ENCODE measurements at places on chromosomes 6 and 20. TPM values are rescaled to one million over a fixed set of nuclear protein-coding genes. Genes with fewer than 3 reads are reported as not detected.

GRCh38 chr6:42226161-42226611 is 8.5 kb upstream of the MRPS10 start:
- DNase-seq = no peak

PBOV1 gene
- total RNA-seq = not detected

GMPR gene
- not detected for total RNA-seq

GRCh38 chr20:4183361-4183760 is 168.0 kb upstream of the RNF24 start:
- DNase-seq = no peak

- no peak for DNase-seq
These were observed 35.3 kb downstream of the APCDD1L start for GRCh38 chr20:58479726-58480440.

GRCh38 chr6:133544419-133544818 is 303.3 kb downstream of the EYA4 start:
- DNase-seq = no peak

DNA sequence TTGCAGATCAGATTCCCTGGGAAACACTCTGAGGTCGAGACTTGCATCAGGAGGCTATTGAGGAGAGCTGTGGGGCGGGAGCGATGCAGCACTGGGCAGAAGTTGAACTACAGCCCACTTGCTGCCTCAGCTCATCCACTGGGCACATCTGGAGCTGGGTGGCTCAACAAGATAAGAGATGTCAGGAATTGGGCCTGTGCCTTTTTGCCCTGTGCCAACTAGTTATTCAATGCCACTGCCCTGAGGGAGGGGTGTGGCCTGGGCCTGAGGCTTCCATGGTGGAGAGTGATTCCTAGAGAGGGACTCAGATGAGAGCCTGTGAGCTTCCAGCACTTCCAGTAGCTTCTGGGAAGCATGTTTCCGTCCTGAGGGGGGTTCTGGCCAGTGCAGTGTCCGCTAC is 32.7 kb downstream of the BRPF3 start:
- DNase-seq = no peak

GRCh38 chr20:5908981-5909380 is 41.4 kb downstream of the TRMT6 start:
- no peak for DNase-seq

DNA sequence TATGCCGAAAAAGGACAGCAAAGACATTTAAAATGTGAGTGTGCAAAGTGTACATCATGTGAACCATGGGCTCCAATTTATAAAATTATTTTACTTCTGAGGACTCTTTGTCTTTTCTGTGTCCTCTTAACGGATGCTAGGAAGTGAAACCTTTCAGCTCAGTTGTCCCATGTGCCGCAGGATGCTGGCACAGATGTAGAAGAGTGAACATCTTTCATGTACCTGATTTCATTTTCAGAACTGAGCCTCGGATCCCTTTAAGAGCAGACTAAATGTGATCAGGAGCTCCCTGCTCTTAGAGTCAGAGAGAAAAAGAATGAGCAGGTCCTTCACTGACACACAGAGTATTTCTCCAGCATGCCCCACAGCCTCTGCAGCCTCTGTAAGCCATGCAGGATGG is 27.6 kb upstream of the FUCA2 start:
- DNase-seq = no peak

DNA sequence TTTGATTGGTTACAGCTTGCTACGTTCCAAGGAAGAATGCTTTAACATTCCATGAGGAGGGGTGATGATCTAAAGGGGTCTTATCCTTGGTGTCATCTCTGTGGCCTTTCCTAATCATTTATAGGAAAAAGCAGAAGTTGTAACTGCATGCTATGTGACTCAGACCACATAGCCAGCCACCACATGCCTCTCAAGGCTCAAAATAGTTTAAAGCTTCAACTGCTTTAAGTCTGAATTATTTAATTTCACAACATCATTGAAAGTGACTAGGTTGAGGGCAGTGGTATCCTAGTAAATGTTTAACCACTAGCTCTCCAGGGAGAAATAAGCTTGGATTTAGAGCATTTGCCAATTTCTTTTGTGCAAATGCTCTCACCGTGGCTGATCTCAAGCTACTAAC is 29.7 kb downstream of the MC3R start:
- no peak for DNase-seq

DNA sequence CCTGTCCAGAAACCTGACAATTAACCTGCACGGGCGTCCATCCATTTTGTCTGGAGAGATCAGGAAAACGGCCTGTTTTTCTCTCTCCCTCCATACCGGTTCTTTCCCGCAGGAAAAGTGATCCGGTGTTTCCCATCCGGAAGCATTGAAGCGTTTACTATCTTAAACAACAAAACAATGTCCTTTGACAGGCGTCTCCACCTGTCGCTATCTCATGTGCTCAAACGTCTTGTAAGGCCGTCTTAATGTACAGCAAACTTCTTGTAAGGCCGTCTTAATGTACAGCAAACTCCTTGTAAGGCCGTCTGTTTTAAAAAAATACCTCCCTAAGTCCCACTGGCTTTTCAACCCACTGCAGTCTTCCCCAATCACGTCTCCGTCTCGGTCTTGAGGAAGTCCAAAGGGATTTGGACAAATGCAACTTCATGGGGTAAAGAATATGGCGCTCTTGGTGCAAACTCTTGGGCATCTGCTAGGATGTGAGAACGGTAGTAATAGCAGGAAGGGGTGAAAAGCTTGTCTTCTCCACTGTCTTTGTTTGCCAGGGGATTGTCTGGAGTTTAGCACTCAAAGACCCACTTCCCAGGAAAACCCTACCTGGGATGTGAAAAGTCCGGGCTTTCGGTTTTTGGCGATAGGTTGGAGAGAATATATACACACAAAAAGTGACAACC is 29.9 kb upstream of the TRIM27 start:
- DNase-seq = no peak

PNPLA1 gene
- total RNA-seq = not detected

DNA sequence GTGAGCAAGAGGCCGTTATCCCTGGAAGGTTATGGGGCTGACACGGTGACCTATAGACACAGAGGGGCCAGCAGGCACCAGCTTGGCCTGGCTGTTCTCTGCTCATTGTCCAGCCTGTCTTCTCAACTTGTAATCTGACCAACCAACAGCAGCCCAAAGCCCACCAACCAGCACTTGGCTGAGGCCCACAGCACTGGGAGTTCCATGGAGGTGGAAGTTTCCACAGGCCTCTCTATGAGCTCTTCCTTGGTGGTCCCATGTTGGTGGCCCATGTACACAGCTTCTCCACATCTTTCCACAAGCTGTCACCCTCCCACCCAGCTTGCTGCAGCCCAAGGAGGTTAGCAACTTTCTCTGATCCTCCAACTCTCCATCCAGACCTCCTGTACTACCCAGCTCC is 56.2 kb upstream of the KLHL31 start:
- no peak for DNase-seq

DNA sequence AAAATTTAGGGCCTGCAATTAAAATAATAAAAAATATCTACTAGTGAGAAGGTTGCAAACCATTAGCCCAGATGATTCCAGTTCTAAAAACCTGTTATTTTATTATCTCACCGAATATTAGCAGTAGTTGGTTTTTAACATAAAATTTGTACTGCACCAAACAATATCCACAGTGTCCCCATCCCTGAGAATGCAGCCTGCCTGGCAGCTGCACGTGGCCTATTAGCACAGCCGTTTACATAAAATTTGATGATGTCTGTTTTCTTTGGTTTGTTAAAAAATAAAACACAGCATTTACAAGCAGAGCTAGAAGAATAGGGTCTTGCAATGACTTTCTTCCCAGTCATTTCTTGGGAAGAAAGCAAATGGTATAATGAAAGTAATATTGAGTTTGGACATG is 58.2 kb downstream of the FUT9 start:
- DNase-seq = no peak

HSPA1L gene
- total RNA-seq = 0.55 TPM

ENPP3 gene
- total RNA-seq = 23.9 TPM

DNA sequence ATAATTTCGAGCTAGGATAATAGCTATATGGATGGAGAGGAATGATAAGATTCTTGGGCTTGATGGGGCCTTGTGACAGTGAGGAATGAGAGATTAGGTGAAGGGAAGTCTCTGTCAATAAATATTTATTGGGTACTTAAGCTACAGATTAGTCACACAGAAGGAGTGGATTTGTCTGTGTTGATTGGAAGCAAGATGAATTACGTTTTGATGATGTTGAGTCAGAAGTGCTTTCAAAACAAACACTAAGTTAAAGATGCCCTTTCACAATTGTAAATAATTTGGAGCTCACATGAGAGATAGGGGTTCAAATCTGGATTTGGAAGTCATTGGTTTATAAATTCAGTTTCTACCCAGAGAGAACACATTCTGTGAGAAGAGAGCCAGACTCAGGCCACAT is 834.2 kb downstream of the KIF16B start:
- DNase-seq = no peak

DNA sequence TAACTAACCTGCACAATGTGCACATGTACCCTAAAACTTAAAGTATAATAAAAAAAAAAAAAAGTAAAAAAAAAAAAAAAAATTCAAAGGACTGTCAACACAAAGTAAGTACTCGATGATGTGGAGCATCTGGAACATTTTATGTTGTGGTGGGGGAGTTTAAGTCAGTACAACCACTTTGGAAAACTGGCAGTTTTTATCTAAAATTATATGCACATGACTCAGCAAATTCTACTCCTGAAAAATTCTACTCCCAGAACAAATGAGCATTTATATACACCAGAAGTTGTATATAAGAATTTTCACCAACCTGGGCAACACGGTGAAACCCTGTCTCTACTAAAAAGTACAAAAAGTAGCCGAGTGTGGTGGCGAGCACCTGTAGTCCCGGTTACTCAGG is 36.9 kb upstream of the CCDC28A start:
- no peak for DNase-seq

NTSR1 gene
- not detected for total RNA-seq

- no peak for DNase-seq
These were observed 607.3 kb upstream of the CITED2 start for GRCh38 chr6:139981768-139982181.

DNA sequence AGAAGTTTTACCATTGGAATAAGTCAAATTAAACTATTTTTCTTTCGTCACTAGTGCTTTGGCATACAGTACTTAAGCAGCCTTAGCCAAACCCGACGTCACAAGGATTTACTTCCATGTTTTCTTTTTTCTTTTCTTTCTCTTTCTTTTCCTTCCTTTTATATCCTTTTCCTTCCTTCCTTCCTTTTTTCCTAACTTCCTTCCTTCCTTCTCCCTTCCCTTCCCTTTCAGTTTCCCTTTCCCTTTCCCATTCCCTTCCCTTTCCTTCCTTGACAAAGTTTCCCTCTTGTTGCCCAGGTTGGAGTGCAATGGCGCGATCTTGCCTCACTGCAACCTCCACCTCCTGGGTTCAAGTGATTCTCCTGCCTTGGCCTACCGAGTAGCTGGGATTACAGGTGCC is 9.9 kb downstream of the ULBP3 start:
- DNase-seq = no peak

- no peak for DNase-seq
These were observed 126.2 kb upstream of the ARID1B start for GRCh38 chr6:156650896-156651390.

- no peak for DNase-seq
These were observed 19.7 kb downstream of the NCOA7 start for GRCh38 chr6:125810445-125810844.

GRCh38 chr20:47400685-47401084 is 44.2 kb upstream of the ZMYND8 start:
- DNase-seq = no peak

DNA sequence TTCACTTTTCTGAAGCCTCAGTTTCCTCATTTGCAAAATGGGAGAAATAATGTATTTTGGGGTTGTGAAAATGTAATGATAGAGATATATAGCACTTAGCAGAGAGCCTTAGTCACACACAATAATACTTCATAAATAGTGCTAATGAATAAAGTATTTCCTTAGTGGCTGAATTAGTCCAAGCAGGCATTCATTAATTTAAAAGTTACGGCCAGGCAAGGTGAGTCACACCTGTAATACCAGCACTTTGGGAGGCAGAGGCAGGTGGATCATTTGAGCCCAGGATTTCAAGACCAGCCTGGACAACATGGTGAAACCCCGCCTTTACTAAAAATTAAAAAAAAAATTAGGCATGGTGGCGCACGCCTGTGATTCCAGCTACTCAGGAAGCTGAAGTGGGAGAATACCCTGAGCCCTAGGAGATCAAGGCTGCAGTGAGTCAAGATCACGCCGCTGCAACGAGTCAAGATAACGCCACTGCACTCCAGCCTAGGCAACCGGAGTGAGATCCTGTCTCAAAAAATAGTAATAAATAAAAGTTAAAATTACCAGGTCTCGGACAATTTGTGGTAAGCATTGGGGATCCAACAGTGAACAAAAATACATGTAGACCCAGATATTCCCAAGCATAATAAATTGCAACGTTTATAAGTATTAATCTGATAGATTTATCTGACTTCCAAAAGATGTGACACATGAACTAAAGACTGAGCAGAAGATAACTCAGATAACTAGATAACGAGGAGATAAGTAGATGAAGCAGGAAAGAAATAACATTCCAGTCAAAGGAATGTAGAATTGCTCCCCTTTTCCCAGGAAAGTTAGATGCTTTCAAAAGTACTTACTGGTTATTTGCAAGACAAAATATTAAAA is 2.1 kb upstream of the IBTK start:
- no peak for DNase-seq

GRCh38 chr20:40100261-40100660 is 588.8 kb downstream of the MAFB start:
- no peak for DNase-seq

DNA sequence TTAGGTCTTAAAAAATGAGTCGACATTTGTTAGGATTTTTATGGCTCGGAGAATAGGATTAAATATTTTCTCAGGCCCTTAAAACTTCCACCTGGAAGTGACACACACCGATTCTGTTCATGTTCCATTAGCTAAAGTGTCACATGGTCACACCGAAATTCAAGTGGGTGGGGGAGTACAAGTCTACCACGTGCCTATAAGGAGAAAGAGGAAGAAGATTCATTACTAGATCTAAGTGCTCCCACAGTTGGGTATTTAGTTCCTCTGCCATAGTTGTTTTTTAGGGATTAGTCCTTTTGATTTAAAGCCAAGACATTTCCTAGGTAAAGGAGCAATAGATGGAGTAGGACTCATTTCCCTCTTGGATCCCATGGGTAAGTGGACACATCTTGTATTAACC is 4.9 kb upstream of the TOX2 start:
- no peak for DNase-seq

CNPY3 gene
- total RNA-seq = 31.4 TPM

DNA sequence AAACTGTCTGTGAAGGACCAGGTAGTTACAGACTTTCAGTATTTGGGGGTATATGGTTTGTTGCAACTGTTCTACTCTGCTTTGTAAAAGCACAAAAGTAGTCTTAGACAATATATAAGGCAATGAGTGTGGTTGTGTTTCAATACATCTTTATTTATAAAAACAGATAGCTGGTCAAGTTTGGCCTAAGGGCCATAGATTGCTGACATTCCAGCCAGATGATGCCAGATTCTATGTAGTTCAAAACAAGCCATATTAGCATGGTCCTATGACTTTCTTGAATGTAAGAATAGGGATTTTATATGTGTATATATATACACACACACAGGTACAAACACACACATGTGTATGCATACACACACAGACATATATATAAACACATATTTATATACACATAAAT is 201.8 kb downstream of the GRIK2 start:
- DNase-seq = no peak

GRCh38 chr6:134814076-134814695 is 135.7 kb downstream of the ALDH8A1 start:
- DNase-seq = no peak

GRCh38 chr6:32109114-32109764 is at the start of gene TNXB:
Gene TNXB (minus strand): TSS chr6:32109338. CDS start chr6:32098198, 11,140 bp downstream.
- no peak for DNase-seq

PIGU gene
- total RNA-seq = 45.5 TPM

Data from HepG2 (cell line).